ENCODE measurements at places on chromosomes 13 and 19. TPM values are rescaled to one million over a fixed set of nuclear protein-coding genes. Genes with fewer than 3 reads are reported as not detected.

- DNase-seq, result no peak
These were observed 12.7 kb downstream of the EGLN2 start for GRCh38 chr19:40811478-40812341.

DNA sequence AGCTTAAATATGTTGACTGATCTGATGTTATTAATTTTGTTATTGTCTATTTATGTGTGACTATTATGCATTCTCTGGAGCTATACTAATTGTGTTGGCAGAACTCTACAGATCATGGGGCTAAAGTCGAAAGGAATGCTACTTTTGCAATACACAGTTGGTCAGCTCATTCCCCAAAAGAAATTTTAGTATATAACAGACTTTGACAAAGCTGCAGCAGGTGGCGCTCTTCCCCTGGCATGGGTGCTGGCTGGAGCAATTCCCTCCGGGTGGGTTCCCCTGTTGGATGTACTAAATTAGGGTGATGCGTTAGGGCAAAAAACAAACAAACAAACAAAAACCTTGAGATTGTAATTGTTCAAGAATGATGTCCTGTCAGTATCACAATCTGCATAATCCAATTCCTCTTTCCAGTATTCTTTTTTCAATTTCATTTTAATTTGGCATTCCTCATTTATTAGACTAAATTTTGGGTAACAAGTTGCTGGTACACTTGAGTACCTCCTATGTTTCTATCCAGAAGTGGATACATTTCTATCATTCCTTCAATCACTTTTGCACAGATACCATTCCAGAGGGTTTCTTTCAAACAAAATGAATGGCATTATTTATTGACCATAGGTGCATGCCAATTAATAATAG, 322.8 kb upstream of the EDNRB start:
- DNase-seq, result no peak

- no peak for DNase-seq
These were observed 54.9 kb upstream of the ATP12A start for GRCh38 chr13:24625331-24625731.

DNA sequence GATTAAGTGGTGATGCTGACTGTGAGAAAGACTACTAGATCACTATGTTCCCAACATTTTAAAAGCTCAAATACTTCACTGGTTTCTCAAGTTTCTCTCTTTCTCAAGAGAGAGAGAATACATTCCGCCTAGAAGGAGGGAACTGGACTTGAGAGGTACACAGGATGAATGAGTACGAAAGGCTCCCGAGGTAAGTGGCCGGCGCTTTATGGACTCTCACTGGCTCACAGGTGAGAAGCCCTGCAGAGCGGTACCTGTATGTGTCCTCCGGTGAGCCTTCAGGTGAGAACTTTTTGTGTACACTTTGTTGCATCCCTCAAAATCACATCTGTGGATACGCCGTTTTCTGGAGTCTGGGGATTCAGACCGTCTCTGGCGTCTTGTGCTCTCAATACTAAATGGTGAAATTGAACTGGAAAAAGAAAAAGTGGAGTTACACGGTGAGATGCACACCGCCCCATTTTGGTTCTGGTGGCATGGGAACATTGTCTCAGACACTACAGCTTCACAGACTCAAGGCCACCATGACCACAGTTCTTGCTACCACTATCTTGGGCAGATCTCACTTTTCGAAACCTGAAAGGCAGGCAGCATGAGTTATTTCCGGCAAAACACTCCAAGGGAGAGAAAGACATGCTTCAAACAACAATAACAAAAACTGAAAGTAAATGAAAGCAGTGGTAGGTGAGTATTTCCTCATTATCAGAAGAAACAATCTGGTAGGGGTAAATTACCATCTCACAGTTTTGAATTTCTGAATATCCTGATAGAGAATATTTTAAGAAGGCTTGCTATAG, 418.9 kb downstream of the KLF12 start:
- no peak for DNase-seq

- DNase-seq, result no peak
These were observed 350.0 kb downstream of the DACH1 start for GRCh38 chr13:71517004-71517403.

DNA sequence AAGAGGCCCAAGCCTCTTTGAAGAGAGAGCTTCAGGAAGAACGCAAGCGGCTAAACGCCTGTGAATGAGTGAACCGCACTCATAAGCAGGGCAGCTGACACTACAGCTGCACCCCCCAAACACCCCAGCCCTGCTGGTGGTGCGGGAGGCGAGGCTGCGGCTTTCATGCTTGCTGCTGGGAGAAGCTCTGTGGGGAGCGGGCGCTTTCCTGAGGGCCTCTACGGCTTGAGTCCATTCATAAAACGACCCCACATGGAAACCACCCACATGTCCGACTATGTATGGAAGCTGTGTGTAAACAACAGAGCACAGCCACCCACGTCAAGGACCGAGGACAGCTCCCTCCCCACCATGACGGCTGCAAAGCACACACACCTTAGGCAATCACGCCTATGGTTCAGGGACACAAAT, 5.5 kb downstream of the AP3D1 start:
- no peak for DNase-seq

- DNase-seq, result peak; percentile 48
These were observed 44.5 kb downstream of the RFX2 start for GRCh38 chr19:6065685-6066374.

DNA sequence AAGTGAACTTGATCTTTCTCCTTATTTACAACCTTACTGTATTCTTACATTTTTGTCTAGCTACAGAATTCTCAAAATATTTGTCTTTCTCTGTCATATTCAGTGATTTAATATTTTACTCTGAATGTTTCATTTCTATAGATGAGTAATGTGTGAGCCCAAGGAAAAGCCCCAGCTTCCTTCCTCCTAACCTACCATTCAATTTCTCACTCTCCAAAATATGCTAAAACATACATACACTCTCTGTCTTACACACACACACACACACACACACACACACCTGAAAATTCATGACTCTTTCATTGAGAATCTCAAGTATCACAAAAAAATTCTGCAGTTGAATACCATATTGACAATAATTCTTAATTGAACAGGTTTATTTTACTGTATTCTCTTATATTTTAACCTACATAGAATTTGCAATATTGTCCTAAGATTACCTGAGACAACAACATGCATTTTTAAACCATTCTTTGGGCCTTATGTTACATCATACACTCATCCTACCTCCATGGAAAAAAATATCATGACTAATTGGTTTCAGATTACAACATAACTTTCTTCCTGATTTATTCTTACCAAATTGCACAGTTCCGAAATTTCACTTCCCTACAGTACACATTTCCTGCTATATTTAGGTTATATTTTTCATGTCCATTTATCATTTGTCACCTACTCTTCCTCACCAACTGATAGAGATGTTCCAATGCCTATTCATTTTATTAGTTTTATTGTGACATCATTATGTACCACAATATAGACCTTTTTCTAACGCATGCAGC, 1965.6 kb upstream of the PCDH20 start:
- no peak for DNase-seq

- no peak for DNase-seq
These were observed 27.7 kb downstream of the LCP1 start for GRCh38 chr13:46154136-46154801.

DNA sequence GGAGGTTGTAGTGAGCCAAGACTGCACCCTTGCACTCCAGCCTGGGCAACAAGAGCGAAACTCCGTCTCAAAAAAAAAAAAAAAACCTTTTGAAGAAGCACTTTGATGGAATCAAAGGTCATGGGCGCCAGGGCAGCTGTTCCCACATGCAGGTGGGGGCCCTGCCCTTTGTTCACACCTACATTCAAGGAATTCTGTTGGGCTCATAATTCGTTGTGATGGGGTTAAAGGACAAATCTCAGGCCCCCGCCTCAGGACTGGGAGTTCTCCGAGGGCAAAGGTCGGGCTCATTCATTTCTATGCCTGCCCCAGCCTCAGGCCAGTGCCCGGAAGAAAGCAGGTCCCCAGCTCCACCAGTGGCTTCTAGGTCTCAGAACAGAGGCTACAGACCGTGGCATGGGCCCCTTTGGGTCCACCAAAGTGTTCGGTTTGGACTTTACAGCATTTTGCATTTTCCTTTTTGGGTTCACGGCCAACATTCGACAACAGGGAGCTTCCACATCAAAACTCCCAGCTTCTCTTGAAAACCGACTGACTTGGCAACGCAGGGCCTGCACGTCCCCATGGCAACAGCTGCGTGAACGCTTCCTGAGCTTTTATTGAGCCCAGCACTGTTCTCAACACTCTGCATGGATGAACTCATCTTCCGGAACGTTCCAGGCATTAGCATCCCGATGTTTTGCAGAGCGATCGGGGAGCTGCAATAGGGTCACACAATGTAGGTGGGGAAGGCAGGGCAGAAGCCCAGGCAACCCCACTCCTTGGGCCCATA, 10.1 kb upstream of the GTF2F1 start:
- peak; percentile 78 for DNase-seq

GRCh38 chr13:99266827-99267226, 8.6 kb upstream of the GPR18 start:
- DNase-seq, result no peak

DNA sequence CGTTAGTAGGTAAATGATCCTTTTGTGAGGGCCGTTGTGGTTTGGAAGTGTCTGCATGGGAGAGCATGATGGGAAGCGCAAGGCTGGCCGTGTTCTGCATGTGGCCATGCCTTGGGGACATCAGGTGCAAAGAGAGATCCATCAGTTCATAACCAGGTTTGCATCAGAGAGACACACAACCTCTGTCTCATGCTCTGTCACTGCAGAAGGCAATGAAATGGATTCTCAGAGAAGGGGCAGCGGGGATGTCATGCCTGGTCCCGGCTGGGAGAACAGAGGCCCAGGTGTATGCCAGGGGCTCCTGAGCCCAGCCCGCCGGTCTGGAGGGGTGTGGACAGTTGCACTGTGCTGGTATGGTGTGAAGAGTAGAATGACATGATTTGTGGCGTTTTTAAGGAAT, 60.2 kb downstream of the GGACT start:
- peak; percentile 6 for DNase-seq

DNA sequence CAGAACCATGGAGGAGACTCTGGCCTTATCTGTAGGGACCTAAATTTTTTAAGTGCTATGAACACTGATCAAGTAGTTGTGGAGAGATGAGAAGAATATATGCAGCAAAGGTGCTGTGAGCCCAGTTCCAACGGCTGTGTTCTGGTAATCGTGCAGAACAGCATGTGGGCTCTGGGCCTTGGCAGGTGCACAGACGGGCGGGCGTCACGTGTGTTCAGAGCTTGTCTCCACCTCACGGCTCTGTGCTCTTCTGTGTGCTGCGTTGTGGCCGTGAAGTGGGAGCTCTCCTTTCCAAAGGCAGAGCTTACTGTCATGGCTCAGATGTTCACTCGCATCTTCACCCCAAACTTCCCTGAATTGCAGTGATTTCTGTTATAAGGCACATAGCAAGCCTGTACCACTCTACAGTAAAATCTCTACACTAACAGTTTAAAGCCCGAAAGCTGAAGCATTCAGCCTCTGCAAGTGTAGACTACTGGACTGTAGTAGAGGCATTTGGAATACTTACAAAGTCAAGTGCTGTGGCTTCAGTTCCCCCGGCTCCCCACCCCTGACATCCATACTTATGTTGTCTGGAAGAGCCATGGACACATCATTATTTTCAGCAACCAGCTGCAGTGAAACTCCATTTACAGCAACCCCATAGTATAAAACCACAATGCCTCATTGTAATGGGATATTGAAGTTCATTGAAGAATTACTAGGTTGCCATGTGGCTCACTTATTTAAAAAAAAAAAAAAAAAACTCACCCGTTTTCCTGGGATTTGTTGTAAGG, 27.5 kb upstream of the TEX29 start:
- DNase-seq, result no peak

Gene IGFL1
- total RNA-seq, result not detected

Gene SPRY2
- total RNA-seq, result 78.3 TPM

Gene FKBP8
- total RNA-seq, result 296 TPM

Gene CNFN
- 0.76 TPM for total RNA-seq

Gene C19orf81
- total RNA-seq, result not detected

Gene ZNF578
- total RNA-seq, result 4.9 TPM

Data from sciatic nerve (tissue), 2 donors.